ENCODE measurements at places on chromosomes 4 and X.

GRCh38 chr4:144820728-144821085 lies 174.8 kb downstream of the HHIP start:
- no peak for DNase-seq

DNA sequence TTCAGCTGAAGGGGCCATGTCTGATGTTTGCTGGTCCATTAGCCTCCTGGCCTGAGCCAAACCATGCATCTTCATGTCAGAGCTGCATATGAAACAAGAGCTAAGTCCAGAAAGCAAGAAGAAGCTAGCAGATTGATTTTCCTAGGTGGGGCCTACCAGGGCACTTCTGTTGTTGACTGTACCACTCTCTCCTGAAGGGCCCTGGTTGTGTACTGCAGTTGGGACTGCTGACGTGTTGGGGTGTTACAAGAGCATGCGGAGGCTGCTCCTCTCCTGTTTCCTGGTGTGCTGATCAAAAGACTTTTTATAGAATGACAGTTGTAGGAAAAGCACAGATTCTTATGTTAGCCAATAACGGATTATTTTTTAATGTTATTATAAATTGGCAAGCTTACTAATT lies 145.1 kb downstream of the TBL1X start:
- DNase-seq: no peak

GRCh38 chr4:37757761-37758160 lies 68.7 kb upstream of the PGM2 start:
- DNase-seq: no peak

GRCh38 chrX:38941675-38942074 lies 140.4 kb downstream of the MID1IP1 start:
- DNase-seq: no peak

GRCh38 chr4:138021139-138021830 lies 220.9 kb downstream of the SLC7A11 start:
- DNase-seq: no peak

DNA sequence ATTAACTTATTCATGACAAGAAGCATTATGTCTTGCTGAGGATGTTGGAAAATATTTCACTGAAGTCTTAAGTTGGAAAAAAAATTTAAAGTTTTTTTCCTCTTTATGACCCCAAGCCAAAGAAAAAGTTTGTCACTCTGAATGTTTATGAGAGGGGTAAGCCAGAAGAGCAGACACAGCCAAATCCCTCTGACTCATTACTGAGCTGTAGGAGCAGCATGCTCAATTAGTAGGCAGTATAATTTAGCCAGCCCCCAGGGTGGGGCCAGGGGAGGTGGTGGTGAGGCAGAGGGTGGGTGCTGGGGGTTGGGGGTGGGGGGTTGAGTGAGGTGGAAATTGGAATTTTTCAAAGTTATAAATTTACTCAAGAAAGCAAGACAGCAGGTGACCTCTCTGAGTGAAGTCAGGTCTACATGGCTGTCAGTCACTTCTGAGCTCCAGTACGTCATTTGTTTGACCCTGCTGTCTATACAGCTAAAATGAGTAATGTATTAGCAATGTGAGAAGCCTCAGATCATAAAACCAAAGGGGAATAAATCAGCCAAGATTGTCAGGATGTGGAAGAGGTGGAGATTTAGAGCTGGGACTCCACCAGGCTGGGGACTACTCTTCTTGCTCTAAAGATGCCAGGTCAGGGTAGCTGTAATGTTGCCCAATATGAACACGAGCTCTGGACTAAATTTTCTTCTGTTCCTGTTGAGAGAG lies 98.8 kb upstream of the NDP start:
- DNase-seq: no peak

- DNase-seq: no peak
Observed at GRCh38 chr4:182843808-182844325, 73.3 kb downstream of the DCTD start.

DNA sequence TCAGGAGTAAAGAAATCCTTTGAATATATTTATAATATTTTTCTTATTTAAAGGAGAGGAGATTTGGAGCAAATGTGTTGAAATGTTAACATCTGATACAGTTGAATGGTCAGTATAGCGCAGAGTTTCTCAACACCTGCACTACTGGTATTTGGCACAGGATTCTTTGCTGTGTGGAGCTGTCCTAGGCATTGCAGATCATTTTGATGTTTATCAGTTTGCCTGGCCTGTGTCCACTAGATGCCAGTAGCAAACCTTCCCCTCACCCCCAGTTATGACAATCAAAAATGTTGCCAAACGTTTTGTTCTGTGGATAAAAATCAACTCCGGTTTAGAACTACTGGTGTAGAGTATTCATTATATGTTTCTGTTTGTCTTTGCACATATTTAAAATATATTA lies 765.3 kb upstream of the SLIT2 start:
- no peak for DNase-seq

DNA sequence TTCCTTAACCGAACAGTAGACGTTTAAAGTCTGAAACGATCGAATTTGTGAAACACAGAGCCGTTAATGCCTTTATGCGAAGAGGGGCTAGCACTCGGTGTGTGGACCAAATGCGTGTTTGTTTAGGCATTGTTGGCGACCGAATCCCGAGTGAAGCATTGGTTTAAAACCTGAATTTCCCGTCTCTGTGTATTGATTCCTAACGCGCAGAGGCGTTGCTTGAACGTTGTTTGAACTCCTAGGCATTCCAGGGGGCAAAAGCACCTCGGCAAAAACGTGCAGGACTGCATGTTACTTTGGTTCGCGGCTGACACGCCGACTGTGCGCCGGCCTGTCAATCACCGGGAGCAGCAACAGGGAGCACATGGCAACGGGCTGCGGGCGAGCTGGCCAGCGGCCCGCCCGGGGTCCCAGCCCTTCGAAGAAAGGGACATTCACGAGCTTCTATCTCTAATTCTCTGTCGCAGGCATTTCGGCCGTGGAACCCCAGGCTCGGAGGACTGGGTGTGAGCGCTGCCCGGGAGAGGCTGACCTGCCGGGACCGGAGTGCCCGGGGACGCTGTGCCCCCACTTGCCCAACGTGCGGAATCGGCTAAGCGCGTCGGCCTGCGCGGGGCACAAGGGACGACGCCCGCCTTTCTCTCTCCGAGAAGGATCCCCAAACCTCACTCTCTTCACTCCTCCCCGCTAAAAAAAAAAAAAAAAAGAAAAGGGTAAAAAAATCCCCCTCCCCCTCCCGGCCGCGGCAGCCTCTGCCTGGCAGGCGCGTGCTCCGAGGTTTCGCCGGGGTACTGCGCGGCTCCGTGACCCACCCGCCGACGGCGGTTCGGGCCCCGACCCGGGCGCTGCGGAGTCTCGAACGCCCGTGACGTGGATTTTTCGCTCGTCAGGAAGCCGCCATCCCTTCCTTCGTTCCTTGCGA lies 810 bp downstream of the SPRY1 start:
- no peak for DNase-seq

DNA sequence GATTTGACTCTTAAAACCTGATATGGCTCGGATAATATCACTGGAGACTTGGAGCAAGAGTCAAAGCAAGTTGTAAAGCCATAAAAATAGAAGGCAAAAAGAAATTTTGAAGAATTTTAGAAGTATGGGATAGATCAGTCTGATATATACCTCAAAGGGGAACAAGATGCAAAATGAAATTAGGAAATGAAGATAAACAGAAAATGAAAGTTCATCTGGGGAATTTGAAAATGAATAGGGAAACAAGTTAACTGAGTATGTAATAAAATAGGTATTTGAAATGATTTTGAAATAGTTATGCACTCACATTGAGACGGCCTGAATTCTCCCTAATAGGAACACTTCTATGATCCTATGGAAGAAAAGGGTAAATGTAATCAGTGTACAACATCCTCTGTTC lies 5.7 kb downstream of the CYP2U1 start:
- no peak for DNase-seq

DNA sequence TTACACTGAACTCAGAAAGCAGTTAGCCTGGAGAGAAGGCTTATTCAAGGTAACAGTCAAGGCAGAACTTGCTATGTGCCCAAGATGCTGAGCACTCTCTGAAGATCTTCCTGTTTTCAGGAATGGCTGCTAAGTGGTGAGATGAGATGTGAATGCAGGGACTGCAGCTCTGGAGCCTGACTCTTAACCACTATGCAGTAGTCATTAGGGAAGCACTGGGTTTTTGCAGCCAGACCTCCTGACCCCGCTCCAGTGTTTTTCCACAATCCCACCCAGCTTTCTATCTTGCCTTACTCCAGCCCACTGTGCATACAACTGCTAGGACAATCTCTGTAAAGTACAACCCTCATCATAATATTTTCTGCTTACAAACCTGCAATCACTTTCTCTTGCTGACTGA lies 95.2 kb upstream of the LNX1 start:
- no peak for DNase-seq

DNA sequence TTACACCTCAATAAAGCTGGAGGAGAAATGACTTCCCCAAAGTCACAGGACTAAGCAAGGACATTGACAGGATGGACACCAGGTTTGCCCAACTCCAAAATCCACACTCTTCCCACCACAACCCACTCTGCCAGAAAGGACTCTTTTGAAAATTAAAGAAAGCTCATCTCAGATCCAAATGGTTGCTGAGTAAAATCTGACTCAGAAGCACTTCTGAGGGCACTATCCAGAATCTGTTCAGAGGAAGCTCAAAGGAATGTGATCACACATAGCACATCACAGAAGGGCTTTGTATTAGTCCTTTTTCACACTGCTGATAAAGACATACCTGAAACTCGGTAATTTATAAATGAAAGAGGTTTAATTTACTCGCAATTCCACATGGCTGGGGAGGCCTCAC lies 155.5 kb downstream of the RAB28 start:
- no peak for DNase-seq

DNA sequence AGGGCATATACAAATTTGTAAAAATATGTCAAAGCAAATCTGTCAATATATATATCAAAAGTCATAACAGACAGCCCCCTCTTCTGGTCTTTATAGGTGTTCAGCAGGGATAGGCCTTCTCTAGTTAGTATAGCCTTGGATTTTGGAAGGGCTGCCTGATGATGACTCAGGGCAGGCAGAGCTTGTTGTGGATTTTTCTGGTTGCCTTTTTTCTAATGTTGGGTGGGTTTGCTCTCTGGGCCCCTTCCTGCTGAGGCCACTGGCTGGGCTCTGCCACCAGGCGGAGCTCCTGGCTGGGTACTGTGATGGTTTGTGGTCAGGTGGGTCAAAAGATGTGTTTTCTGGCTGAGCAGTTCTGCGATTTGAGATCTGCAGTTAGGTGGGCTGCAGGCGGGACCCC lies 294.2 kb downstream of the GRIA2 start:
- DNase-seq: no peak

- DNase-seq: peak; percentile 64
Observed at GRCh38 chr4:10157478-10158332, 41.1 kb upstream of the WDR1 start.

DNA sequence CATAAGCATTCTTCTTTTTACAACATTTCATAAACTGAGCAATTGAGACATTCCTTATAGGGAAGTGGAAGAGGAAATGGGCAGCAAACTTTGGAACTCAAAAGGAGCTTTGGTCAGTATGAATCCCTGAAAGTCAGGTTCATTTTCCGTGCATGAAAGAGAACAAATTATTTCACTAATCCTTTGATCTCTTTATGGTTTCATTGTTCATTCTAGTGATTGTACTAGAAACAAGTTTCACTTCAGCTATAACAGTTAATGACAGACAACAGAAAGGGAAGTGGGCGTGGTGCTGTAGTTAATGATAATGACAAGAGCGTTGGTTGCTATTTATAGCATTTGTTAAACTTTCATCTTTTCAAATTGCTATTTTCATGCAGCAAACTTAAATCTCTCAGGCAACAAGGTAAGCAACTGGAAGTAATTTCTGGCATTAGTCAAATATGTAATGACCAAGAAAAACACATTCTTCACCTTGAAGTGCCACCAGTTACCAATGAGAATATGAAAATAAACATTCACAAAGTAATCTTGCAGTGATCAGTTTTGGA lies 98.4 kb downstream of the AREG start:
- DNase-seq: no peak

GRCh38 chrX:108088511-108088910 lies 2.8 kb downstream of the PSMD10 start:
- no peak for DNase-seq

All from T47D (cell line).